ENCODE measurements at places on chromosomes 1 and 21.

DNA sequence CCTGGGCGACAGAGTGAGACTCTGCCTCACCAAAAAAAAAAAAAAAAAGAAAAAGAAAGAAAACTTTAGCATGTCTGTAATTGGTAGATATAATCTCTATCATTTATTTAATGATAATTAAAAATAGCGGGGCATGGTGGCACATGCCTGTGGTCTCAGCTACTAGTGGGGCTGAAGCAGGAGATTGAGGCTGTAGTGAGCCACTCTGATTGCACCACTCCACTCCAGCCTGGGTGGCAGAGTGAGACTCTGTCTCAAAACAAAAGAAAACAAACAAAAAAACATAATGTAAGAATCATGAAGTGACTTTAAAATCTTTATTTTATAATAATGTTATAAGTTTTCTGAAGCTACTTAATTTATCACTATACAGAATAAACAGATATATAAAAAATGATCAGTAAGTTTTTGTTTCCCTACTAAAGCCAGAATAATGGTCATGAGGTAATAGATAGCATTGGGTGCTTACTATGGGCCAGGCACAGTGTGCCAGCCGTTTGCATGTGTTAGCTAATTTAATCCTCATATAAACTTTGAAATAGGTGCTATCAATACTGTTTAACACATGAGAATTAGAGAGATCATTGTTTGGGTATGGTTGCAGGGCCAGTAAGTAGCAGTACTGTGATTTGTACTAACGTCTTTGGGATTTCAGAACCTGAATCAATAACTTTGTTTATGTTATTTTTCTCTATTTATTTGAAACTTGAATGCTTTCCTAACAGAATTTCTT lies 23.8 kb downstream of the CLIC4 start:
- DNase-seq = no peak

DNA sequence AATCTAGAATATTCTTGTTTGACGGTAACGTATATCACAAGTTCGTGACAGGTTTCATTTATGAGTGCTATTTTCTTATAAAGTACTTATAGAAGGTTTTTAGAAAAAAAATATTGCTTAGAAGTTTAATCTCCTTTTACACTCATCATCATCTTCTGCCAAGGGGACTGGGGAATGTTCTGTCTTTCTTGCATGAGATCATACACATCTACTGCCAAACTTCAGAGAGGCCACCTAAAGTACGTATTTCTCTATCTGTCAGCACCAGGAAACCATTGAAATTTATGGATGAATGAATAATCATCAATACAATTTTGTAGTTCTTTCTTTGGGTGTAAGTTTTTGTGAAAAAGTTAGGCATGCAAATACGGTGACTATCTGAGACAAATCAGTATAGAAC lies 245.8 kb downstream of the SPATA17 start:
- DNase-seq = no peak

DNA sequence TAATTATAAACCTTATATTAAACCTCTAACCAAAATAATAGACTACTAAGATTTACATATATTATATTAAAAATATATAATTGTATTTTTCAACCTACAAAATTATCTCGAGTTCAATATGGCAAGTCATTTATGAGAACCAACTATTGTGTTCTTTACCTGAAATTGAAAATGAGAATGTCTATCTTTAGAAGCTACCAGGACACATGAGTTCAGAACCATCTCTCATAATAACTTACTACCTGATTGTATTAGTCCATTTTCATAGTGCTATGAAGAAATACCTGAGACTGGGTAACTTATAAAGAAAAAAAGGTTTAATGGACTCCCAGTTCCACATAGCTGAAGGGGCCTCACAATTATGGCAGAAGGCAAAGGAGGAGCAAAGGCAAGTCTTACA lies 6.8 kb downstream of the HAO2 start:
- no peak for DNase-seq

- DNase-seq = no peak
Observed at GRCh38 chr1:233689748-233690254, 75.9 kb downstream of the KCNK1 start.

- no peak for DNase-seq
Observed at GRCh38 chr1:25527226-25527846, 16.1 kb upstream of the LDLRAP1 start.

- DNase-seq = no peak
Observed at GRCh38 chr1:246687002-246687401, 37.2 kb upstream of the SCCPDH start.

DNA sequence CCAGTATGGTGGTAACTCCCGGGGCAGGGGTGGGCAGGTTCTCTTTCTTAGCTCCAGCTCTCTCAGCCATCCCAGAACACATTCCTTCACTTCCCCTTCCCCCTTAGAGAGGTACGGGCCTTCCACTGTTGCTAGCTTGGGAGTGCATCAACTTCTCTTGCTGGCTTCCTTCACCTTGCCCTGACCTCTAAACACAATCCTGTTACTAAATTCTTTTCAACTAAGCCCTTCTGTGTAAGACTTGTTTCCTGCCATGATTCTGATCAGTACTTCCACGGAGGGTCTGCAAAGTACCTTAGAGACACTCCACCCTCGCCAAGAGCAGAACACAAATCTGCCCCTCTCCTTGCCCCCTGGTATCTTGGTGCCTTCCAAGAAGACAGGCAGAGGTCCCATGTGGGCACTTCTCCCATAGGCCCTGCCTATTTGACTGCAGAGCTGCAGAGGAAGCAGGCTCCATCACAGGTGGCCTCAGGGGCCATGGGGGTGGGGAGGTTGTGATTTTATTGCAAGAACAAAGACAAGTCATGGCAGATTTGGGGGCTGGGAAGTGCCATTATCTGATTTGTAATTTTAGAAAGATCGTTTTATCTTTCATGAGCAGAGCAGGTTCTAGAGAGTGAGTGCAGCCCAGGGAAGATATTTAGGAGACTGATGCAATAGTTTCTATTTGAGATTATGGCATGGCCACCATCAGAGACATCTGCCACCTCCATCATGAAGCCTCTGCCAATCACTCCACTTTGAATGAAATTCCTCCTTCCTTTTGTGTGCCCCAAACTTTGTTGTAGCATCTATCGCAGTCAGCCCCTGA lies 182.5 kb upstream of the JUN start:
- no peak for DNase-seq

DNA sequence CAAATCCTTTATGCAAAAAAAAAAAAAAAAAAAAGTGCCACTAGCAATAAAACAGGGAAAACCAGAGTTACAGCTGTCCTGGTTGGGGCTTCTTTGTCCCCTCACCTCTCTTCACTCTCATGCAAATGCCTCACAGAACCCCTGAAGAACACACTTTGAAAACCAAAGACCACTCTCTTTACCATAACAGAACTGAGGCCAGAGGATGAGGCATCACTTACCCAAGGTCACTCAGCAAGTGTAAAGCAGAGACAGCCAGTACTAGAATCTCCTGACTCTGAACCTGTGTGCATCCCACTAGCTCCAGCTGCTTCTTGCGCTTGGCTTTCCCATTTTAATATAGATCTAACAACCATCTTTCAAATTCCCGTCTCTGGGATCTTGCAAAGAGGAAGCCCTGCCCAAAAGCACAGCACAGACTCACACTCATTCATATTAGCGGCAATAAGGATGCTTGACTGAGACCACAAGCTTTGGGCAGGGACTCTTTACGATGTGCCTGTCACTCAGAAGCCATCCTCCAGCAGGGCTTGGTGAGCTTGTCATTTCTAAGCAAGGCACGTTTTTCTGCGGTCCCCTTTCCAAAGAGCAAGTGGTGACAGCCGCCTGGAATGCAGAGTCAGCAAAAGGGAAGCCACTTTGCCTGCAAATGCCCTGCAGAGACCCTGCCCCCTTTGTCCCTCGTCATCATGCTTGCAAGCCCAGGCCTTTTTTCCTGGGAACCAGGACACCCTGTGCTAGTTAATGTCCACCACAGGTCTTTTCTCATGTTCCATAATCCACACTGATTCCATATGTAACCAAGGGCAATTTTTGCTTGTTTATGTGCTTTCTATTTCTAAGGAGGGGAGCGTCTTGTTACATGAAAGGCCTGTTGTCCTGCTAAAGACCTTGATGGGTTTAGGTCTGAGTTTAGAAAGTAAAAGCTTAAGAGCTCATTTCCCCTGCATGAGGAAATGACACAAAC lies 76.5 kb upstream of the NFIA start:
- DNase-seq = no peak

GRCh38 chr1:156180471-156180870 lies 13.4 kb upstream of the SLC25A44 start:
- DNase-seq = no peak

- DNase-seq = no peak
Observed at GRCh38 chr21:45992301-45993209, 11.0 kb downstream of the COL6A1 start.

- no peak for DNase-seq
Observed at GRCh38 chr21:37758982-37759381, 157.3 kb downstream of the KCNJ6 start.

GRCh38 chr1:245166471-245166885 lies 11.7 kb downstream of the KIF26B start:
- no peak for DNase-seq

DNA sequence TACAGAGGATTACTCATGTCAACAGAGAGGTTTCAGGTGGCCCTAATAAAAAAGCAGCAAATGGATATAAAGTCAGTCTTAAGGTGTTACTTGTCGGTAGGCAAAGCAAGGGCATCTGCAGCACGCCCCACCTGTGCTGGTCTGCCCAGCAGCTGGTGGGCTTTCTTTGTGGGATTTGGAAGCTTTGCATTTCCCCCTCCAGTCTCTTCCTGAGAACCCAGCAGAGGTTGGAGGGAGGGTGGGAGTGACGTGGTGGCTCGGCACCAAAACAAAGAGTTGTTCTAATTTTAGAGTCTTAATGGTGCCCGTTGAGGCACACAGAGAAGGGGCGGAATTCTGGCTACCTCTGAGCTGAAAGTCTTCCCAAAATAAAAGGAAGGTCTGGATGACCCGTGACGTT lies 4.8 kb upstream of the PCBP3 start:
- DNase-seq = no peak

- no peak for DNase-seq
Observed at GRCh38 chr1:156424806-156425432, 55.9 kb downstream of the RHBG start.

GRCh38 chr1:26838474-26839338 lies 12.2 kb downstream of the ZDHHC18 start:
- DNase-seq = no peak

DNA sequence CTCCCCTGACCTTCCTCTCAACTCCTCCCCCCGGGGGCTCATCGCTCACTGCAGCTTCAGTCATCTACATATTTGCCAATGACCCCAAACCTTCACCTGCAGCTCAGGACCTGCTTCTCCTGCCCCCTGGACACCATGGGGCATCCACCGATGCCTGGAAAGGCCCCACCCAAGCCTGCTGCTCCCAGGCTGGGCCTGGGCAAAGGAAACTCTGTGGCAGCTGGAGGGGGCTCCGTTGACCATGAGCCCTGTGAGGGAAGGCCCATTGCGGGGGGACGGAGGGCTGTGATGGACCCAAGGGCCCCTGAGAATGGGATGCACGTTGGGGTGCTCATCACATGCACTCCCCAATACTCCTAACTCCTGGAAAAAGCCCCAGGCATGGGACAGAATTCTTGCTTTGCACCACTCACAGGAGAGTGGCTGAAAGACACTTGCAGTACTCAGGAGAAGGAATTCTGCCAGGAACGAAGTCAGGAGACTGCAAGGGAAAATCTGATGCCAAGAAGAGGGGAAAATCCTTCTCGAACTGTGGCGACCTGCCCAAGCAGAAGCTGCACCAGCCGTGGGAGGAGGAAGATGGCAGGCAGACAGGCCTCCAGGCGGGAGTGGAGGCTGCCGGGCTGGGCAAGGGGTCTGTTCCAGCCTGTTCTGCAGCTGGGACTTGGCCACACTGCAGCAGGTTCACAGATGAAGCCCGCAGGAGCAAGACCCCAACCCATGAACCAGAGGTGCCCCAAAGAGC lies 18.4 kb downstream of the MATN1 start:
- no peak for DNase-seq

GRCh38 chr1:157363660-157364140 lies 188.6 kb downstream of the FCRL5 start:
- DNase-seq = no peak

DNA sequence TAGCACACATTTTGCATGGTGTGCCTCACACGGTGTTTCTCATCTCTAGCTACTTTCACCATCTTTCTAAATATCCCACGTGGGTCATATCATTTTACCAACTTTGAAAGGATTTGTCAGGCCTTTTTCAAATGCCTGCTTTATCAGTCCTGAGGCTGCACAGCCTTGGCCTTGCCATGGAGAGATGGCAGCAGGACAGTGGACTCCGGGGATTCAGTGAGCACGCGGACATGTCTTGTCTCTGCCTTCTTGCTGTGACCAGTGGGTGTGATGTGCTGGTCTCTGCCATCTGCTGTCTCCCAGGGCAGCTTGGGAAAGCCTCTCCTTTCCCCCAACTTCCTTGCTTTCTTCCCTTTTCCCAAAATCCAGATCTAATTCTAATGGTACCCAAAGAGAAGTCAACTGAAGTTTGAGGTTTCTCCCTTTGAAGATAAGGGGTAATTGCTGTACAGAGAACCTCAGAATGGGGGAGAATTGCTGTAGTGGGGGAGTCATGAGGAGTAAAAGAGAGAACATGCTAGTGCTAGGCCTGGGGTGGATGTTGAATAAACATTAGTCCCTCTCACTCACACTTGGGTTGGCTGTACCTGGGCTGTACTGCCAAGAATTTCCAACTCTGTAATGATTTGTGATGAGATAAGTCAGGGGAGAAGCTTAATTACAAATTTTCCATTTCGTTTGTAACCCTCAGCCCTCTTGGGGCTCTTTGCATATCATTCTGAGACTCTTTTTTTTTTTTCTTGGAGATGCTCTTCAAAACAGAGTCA lies 99.5 kb downstream of the GALNT2 start:
- DNase-seq = no peak

- DNase-seq = no peak
Observed at GRCh38 chr1:153371231-153371630, 4.2 kb downstream of the S100A12 start.

- no peak for DNase-seq
Observed at GRCh38 chr1:158939180-158939579, 7.8 kb downstream of the PYHIN1 start.

DNA sequence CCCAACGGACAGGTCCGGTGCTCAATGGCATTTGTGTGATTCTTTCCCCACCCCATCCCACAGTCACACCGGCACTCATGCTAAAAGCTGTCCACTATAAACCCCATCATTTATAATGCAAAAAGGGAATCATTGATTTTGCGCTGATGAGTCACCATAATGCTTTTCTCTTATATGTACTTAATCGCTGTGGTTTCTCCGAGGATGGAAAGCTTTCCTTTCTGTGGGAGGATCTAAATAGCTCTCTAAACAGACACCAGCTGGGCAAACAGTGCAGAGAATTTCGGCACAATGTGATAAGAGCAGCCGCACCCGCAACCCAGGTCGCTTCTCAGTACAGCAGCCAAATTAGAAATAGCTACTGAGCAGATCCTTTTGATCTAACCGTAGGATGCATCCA lies 85.6 kb downstream of the SETD4 start:
- DNase-seq = no peak

GRCh38 chr1:32716312-32717148 lies 14.0 kb upstream of the SYNC start:
- DNase-seq = no peak

- no peak for DNase-seq
Observed at GRCh38 chr1:57420981-57421785, 2.7 kb downstream of the DAB1 start.
